Motor neuron (in vitro differentiated cells): ENCODE measurements at places on chromosomes 6 and 20. TPM values are rescaled to one million over a fixed set of nuclear protein-coding genes. Genes with fewer than 3 reads are reported as not detected.

RCAN2 gene
- not detected in 2 replicates for total RNA-seq

TCP11 gene
- total RNA-seq = not detected in 2 replicates

RTF2 gene
- total RNA-seq = 72.1 and 84.2 TPM in 2 replicates

GTSF1L gene
- not detected in 2 replicates for total RNA-seq

TOX2 gene
- 7.1 and 7.9 TPM in 2 replicates for total RNA-seq

FOXS1 gene
- 0.56 TPM in 1 of 2 replicates, not detected in the other for total RNA-seq

SLC44A4 gene
- total RNA-seq = 0.11 and 0.56 TPM in 2 replicates

OR12D1 gene
- total RNA-seq = not detected in 2 replicates

DEF6 gene
- total RNA-seq = 1.1 and 1.6 TPM in 2 replicates

PET117 gene
- total RNA-seq = 10.4 and 11.4 TPM in 2 replicates

SOX12 gene
- total RNA-seq = 15.1 and 15.8 TPM in 2 replicates

CLIC5 gene
- total RNA-seq = 1.3 and 1.4 TPM in 2 replicates

FOXQ1 gene
- 0.24 and 0.39 TPM in 2 replicates for total RNA-seq

GRM1 gene
- total RNA-seq = 0.37 and 0.47 TPM in 2 replicates

SLC32A1 gene
- total RNA-seq = 0.23 and 0.59 TPM in 2 replicates

TPBG gene
- 44.7 and 47.1 TPM in 2 replicates for total RNA-seq

MYH7B gene
- total RNA-seq = 0.86 and 2.7 TPM in 2 replicates

TRAPPC3L gene
- 0.09 and 0.10 TPM in 2 replicates for total RNA-seq

IL17A gene
- not detected in 2 replicates for total RNA-seq

SEL1L2 gene
- not detected in 2 replicates for total RNA-seq

KCNK15 gene
- 0.33 and 0.38 TPM in 2 replicates for total RNA-seq

CBLN4 gene
- 0.10 TPM in 1 of 2 replicates, not detected in the other for total RNA-seq

GLP1R gene
- 0.05 and 0.06 TPM in 2 replicates for total RNA-seq

DNA sequence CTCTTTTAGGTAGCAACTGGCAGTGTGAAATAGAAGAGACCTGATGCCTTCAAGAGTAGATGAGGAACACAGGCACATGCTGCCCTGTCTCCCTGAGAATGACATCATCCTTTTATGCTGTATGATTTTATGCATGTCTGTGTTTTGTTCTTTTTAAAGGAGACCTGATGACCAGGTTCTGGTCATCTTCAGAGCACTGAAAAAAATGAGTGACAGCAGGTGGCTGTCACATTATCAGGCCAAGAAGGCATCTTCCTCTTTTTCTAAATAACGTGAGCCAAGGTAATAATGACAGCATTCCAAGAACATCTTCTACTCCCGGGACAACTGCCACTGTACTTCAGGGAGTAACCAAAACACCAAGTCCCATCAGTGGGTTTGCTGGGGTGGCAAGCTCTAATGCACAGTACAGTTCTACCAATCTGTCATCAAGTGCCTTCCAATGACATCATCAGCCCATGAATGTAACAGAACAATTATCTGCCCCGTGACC is 28.9 kb downstream of the CNKSR3 start:
- ATAC-seq = peak; percentile 43

DNA sequence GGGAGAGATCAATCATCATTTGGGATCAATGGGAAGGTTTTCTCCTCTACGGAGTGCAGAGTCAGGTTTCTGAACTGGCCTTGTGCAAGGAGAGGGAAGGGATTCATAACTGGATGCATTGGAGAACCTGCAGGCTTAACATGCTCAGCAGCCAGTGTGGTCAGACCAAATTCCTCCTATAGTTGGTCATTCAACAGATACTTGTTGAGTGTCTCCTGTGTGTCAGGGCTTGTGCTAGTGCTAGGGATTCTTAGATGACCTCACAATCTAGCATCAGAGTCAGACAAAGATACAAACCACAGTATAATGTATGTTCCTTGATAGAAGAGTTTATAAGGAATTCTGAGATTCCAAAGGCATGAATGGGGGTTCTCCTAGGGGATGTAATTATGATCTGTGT is 23.9 kb downstream of the RALY start:
- ATAC-seq = no peak

DNA sequence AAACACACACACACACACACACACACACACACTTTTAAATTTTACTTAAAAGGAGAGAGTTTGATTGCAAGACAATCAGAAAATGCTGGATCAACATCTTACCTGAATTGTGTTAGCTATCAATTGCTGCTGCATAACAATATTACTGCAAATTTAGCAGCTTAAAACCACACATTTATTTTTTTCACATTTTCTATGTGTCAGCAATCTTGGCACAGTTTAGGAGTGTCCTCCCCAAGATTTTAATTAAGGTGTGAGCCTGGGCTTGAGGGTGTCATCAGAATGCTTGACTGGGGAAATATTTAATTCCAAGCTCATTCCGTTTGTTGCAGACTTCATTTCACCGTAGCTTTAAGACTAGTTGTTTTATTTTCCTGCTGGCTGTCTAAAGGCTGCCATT is 431.0 kb upstream of the GJE1 start:
- ATAC-seq = no peak

GRCh38 chr6:157656437-157656997 is 166.5 kb upstream of the SNX9 start:
- peak; percentile 47 for ATAC-seq

DNA sequence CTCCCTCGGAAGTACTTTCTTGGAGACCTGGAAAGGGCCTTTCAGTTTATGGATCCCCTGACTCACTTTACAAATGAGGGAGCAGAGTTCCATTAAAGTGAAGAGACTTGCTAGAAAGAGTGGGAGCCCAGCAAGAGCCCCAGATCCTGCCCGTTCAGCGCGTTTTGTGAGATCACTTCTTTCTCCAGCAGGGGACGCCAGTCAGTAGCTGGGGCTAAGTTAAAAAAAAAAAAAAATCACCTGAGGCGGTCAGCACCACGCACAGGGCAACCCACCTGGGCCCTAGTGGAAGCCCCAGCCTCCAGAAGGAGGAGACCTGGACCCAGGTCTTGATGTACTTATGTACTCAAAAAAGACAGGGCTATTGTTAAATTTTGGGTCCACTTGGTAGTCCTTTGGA is 274.5 kb upstream of the RNF24 start:
- no peak for ATAC-seq

- no peak for ATAC-seq
Measured at GRCh38 chr20:41482647-41483552, 116.3 kb upstream of the EMILIN3 start.

- ATAC-seq = no peak
Measured at GRCh38 chr6:36187446-36187845, 9.1 kb upstream of the BRPF3 start.

- ATAC-seq = no peak
Measured at GRCh38 chr6:16730738-16731477, 30.4 kb downstream of the ATXN1 start.

DNA sequence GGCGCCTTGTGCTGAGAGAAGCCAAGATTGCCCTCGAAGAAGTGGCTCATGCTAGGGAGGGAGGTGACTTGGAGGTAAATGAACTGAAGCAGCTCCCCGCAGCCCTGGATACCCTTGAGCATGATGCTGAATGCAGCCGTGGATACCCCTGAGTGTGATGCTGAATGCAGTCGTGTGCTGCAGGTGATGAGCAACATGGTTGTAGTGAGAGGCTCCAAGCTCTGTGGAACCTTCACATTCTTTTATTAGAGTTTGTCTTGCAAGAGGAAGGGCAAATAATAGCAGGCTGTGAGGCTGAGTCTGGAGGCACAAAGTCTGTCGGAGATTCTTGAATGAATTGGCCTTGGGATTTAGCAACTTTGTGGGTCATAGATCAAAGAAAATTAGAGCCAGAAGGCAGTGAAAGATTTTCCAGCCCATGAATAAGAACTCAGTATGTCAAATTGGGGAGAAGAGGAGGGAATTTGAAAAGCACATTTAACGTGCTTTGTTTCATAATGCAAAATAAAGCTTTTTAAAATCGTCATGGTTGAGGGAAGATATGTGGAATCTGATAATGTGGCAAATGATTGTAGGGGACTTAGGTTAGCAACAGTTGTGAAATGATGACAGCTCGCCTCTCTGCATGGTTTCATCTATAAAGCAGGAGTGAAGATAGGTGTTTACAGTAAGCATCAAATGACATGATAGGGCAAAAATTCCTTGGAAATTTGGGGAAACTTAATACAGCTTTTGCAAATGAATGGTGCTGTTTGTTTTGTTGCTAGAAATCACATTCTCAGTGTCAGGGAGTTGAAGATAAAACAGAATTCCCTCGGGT is 120.1 kb upstream of the TIAM2 start:
- ATAC-seq = no peak

- ATAC-seq = no peak
Measured at GRCh38 chr20:64112691-64113443, 5.5 kb upstream of the NPBWR2 start.

DNA sequence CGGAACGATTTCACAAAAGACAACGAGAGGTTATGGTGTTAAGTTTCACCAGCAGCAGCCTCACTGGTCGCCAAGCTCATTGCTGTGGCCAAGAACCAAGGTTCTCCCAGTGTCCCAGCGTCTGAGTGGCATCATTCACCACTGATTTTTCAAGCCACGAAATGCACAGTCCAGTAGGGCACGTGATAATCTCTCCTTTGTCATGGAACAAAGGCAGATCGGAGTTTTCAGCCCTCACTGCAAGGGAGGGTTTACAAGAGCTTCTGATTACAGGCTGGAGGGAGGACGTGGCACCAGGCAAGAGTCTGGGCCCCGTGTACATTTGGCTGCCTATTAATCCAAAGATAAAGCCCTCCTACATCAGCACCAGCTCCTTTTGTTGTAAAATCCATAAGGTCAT is 2.0 kb downstream of the CD24 start:
- ATAC-seq = peak; percentile 44

GRCh38 chr6:71228461-71229041 is 60.1 kb upstream of the OGFRL1 start:
- no peak for ATAC-seq

- no peak for ATAC-seq
Measured at GRCh38 chr20:16675001-16675564, 54.7 kb upstream of the SNRPB2 start.

DNA sequence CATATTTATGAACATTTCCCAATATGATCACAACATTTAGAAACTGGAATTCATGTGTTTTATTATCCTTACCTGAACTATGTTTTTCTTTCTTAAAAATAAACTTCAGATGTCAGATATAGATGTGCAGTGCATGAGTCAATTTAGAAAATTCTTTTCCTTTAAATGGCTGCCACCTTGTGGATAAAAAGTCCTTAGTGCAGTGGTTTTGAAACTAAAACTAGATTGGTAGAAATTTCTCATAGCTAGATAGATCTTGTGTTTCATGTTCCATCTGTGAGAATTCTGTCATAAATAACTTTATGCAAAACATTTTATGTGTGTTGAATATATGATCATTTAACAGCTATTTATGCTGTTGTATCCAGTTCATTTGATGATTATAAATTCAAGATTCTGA is 134.9 kb downstream of the KLHL32 start:
- ATAC-seq = peak; percentile 57

- no peak for ATAC-seq
Measured at GRCh38 chr6:8383584-8383983, 51.8 kb downstream of the SLC35B3 start.

DNA sequence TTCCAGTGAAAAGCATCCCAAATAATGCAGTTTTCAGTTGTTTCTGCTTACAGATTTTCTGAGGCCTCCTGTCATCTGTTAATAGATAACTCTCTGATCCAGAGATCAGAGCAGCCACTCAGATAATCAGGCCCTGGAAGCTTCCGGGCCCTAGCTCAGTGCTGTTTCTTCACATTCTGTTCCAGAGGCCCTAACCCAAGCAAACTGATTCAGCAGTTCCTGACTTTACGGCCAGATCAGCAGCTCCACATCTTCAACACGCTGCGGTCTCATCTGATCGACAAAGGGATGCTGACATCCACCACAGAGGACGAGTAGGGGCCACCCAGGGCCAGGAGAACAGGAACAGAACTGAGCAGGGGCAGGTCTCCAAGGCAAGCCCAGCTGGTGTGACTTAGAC is 63.1 kb downstream of the CDS2 start:
- no peak for ATAC-seq

DNA sequence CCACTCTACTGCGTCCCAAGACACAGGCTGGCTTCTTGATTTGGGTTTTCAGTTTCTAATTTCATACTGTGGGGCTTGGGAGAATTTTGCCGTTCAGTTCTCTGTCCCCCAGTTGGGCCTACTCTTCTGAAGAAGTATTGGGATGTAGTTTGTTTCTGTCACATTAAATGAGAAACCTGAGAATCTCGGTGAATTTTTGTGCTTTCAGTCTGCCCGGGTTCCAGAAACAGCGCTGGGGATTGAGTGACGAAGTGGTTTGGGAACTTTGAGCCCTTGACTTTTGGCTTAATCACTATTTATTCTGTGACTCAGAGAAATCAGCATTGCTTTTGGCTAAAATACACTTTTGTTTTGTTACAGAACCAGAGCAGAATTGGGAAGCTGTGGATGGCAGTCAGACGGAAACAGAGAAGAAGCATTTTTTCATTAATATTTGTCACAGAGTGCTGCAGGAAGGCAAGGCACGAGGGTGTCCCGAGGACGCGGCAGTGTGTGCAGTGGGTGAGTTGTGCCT is 74.0 kb downstream of the IGF2R start:
- peak; percentile 22 for ATAC-seq

DNA sequence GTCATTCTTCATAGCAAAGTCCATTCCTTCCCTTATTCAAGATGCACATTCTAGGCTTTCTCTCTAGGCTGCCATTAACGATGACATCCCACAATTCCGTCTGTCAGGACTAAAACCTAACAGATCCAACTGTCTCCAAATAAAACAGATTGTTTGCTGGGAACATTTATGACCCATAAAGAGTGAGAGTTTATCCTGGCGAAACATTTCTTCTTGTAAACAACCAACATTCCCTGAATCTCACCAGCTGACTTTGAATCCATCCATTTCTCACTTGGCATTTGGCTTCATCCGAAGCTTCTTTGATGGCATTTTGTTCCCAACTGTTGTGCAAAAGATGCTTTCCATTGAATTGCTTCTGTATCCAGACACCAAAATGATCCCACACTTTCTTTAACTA is 93.1 kb downstream of the OLIG3 start:
- ATAC-seq = no peak

- ATAC-seq = no peak
Measured at GRCh38 chr6:166905013-166905412, 51.3 kb downstream of the RNASET2 start.

- peak; percentile 13 for ATAC-seq
Measured at GRCh38 chr6:112086744-112087135, 542 bp downstream of the TUBE1 start.

DNA sequence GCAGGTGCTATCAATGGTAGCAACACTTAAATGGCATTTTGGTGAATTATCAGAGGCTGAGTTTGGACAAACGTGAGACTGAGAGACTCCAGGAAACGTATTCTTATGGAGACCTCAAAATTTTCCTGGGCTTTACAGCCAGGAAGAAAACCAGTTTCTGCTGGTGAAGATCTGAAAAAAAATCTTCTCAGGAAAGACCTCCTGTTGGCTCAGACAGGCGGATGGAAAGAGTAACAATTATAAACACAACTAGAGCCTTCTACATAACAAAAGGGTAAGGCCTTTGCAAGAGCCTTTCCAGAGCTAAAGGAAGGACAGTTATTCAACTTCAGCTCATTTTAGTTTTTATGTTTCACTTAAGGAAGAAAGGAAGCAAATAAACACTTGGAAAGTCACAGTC is 274.4 kb downstream of the THBS2 start:
- peak; percentile 42 for ATAC-seq

- ATAC-seq = peak; percentile 70
Measured at GRCh38 chr6:170018936-170019817, 267.8 kb downstream of the ERMARD start.

GRCh38 chr20:49631061-49631716 is 63.3 kb upstream of the PTGIS start:
- ATAC-seq = peak; percentile 56
